Cortex of kidney (tissue), 1 donor: ENCODE measurements at places on chromosomes 4 and X.

DNA sequence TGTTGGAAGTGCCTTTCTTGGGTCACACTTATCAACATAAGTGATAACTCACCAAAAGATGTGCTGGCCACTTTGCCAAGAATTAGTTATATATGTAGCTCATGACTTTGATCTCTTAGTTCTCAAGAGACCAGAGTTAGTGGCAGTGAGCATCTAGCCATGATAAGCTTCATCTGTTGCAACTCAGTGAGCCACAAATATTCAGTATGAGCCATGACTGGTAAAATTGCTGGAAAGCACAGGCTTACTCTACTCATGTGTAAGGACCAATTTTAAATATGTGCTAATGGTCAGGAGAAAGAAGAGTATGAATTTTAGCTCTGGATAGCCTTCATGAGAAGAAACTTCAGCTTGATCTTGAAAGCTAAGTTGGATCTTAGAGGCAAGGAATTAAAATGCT, 59.4 kb upstream of the TLL1 start:
- DNase-seq, result no peak

DNA sequence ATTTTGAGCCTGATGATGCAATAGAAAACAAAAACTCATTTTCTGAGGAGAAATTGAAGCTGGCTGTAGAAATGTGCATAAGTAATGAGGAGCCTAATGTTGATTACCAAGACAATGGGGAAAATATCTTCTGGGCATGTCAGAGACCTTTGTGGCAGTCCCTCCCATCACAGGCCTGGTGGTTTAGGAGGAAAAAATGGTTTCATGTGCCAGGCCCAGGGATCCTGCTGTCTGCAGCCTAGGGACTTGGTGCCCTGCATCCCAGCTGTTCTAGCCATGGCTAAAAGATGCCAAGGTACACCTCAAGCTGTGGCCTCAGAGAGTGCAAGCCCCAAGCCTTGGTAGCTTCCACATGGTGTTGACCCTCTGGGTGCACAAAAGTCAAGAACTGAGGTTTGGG, 128.7 kb upstream of the ARHGEF9 start:
- no peak for DNase-seq

GRCh38 chrX:112705726-112706125, 26.0 kb upstream of the LHFPL1 start:
- no peak for DNase-seq

GRCh38 chr4:81650606-81651242, 179.0 kb upstream of the RASGEF1B start:
- DNase-seq, result no peak

DNA sequence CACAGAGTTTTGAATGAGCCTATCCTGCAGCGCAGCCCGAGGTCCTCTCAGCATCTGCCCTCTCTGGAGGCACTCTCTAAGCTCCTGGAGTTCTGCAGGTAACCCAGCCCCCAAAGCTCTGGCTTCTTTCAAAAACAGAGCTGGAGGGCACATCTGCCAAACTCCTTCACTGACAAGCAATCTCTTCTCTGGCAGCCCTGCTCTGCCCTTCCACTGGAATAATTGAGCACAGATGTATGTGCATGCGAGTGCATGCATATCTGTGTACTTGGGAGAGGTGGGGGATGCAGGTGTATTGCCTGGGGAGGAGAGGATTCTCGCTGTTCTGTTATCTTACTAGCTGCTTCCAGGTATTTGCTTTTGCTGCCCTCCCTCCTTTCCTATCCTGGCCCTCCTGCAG, 22.2 kb upstream of the PLP1 start:
- no peak for DNase-seq

GRCh38 chr4:47705326-47705981, 132.4 kb downstream of the CORIN start:
- DNase-seq, result no peak

- DNase-seq, result no peak
These were observed 322.9 kb downstream of the BCOR start for GRCh38 chrX:39774774-39775328.

DNA sequence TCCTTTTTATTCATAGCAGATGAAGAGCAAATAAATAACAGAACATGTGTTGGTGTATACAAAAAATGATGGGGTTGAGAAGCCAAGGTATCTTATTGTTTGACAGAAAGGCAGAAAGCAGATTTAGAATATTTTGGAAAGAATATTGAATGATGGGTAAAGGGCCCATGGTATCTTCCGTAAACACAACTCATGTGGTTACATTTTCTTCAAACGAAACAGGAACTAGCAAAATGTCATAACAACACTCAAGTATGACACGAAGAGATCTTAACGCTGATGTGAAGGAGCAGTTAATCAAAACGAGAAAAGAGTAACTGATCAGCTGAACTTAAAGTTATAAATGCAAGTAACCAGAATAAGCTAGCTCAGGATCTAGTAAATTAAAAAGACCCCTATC, 195.7 kb upstream of the GK2 start:
- DNase-seq, result no peak

DNA sequence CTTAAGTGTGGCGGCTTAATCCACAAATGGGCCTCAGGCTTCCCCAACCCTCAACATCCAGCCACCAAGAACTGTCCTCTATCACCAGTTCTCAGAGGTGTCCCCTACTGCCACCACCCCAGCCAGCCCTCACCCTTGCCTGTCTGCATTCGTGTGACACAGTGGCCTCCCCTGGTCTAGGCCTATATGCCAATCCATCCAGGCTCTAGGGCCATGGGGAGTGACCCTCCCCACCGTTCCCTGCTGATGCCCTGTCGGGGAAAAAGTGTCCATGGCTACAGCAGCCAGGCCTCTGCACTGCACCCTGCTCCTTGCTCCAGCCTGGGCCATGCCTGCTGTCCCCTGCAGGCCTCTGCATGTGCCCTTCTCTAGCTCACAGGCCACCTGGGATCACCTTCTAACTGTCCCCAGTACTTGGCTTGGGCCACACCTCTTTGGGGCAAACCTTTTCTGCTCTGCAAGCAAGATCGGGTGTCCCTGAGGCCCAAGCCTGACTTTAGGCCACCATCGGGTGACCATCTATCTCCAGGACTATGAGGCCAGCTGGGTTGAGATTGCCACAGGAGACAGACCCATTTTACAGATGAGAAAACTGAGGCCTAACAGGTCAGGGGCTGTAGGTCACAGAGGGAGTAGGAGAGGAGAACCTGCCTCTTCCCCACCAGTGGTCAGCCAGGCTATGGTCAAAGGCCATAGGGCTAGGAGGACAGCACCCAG, 75.8 kb downstream of the JAKMIP1 start:
- DNase-seq, result no peak

GRCh38 chr4:183873409-183874185, 31.5 kb upstream of the STOX2 start:
- no peak for DNase-seq

DNA sequence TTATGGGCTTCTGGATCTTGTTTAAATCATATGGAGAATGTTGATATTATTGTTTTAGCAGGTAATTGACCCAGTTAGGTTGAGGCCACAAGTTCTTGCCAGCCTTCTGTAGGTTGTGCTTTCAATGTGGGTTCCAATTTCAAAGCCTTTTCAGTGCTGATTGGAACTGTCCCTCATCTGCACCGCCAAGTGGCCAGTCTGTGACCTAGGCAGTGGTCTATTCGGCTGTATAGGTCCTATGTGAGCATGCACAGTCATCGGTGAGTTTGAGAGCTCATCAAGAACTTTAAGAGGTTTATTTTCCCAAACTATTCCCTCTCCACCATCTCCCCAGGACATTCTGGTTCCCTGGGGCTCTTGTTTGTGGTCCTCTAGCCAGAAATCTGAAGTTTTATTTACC, 35.7 kb downstream of the DDX53 start:
- DNase-seq, result no peak

- no peak for DNase-seq
These were observed 199.2 kb downstream of the MAB21L2 start for GRCh38 chr4:150781191-150781590.

DNA sequence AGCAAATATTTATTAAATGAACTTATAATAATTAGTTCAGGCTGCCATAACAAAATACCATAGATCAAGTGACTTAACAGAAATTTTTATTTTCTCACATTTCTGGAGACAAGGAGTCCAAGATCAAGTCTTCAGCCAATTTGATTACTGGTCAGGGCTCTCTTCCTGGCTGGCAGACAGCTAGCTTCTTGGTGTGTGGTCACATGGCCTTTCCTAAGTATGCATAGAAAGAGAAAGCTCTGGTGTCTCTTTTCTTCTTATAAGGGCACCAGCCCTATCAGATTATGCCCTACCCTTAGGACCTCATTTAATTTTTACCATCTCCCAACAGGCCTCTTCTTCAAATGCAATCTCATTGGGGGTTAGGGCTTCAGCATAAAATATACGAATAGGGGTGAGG, 438.5 kb upstream of the INTU start:
- no peak for DNase-seq

- DNase-seq, result no peak
These were observed 3.0 kb upstream of the LAGE3 start for GRCh38 chrX:154481911-154482601.

DNA sequence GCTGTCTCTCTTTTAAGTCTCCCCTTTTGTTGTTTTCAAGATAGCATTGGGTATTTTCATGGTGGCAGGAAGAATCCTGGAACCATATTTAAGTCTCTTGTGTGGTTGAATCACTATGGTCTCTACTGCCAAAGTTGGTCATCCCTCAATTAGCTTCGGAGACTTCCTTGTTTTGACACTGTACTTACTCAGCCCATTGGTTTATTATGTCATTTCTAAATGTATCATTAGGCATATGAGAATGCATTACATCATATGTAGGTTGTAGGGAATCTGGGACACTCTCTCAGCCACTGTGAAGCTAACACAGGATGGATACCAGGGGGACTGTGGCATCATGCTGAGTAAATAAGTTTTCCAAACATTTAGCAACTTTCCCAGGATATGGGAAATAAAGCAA, 211.8 kb downstream of the DTHD1 start:
- DNase-seq, result no peak

GRCh38 chrX:14528629-14529289, 577 bp upstream of the GLRA2 start:
- DNase-seq, result no peak

GRCh38 chrX:12401252-12401651, 263.0 kb downstream of the FRMPD4 start:
- no peak for DNase-seq

DNA sequence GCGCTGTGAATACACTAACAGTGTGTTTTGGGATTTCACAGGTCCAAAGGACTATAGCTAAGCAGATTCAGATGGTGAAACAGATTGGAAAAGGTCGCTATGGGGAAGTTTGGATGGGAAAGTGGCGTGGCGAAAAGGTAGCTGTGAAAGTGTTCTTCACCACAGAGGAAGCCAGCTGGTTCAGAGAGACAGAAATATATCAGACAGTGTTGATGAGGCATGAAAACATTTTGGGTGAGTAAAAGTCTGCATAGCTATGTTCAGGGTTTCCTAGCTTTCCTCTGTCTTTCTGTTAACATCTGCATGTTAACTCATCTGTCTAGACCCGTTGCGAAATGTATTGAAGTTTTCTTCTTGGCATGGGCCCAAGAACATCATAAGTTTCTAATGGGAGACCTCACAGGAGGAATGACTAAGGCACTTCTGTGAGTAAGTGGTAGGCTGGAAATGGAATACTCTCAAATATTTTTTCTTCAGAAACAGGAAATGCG, 372.1 kb downstream of the BMPR1B start:
- no peak for DNase-seq

- DNase-seq, result no peak
These were observed 12.1 kb downstream of the LETM1 start for GRCh38 chr4:1843852-1844251.

DNA sequence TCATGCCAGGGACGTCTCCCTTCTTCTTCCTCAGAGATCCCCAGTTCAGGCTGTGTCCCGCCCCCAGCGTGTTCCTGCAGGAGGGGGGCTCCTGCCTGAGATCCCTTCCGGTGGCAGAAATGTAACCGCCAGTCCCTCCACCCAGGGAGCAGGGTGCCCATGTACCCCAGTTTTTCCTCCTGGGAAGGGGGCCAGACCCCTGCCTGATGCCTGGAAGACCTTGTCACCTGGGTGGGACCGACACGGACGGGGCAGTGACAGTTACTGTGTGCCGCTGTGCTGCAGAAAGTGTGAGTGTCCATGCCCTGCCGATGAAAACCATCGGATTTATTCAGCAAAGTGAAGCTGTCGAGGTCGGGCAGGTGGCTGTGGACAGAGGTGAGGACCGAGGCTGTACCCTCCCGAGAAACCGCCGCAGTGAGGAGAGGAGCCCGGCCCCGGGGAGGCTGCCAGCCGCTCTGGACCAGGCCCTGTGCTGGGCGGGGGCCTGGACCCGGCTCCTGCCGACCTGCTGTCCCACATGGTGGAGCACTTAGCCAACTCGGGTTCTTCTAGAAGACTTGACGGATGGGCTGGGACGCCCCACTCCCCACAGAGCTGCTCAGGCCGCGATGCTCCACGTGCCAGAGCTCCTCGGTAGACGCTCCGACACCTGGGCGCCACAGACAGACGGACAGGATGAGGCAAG, 36.7 kb upstream of the HMX1 start:
- no peak for DNase-seq

GRCh38 chr4:165009493-165010227, 22.1 kb upstream of the TRIM60 start:
- no peak for DNase-seq

- no peak for DNase-seq
These were observed 11.9 kb upstream of the SH3KBP1 start for GRCh38 chrX:19899217-19899788.

DNA sequence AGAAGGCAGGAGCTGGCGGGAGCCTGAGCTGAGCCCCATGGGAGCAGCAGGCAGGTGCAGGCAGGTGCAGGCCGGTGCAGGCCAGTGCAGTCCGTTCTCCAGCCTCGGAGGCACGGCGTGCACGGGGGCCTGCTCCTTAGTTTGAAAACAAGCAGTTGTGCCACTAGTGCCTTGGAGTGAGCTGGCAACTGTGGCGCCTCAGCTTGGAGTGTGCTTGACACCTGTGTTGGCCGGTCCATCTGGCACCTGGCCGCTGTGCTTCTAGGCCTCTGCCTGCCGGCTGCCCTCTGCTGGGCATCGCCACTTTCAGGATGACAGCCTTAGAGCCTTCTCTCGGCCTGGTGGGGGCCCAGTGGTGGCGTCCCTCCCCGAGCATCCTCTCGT, 47.9 kb downstream of the RGS12 start:
- DNase-seq, result no peak
